ENCODE measurements at places on chromosomes 4 and X. TPM values are rescaled to one million over a fixed set of nuclear protein-coding genes. Genes with fewer than 3 reads are reported as not detected.

The VCX gene
- total RNA-seq = not detected

GRCh38 chr4:127012549-127012948, 620.2 kb upstream of the INTU start:
- H3K36me3 ChIP-seq = no peaks in the 10 kb centered on the region
- no peak for DNase-seq
- no peak overlapping the region for H3K27ac ChIP-seq
- no peak overlapping the region for H3K4me3 ChIP-seq

The CRMP1 gene
- not detected for total RNA-seq

The FGFBP2 gene
- not detected for total RNA-seq

GRCh38 chr4:70946939-70947338, 44.8 kb downstream of the MOB1B start:
- no peaks in the 10 kb centered on the region for H3K27me3 ChIP-seq
- H3K4me3 ChIP-seq = no peak overlapping the region
- H3K36me3 ChIP-seq = no peaks in the 10 kb centered on the region
- DNase-seq = no peak

- no peak for DNase-seq
- H3K27me3 ChIP-seq = peaks cover 5% of the 10 kb centered on the region
- H3K36me3 ChIP-seq = peaks cover 3% of the 10 kb centered on the region
Observed at GRCh38 chr4:7067126-7067451, 775 bp downstream of the GRPEL1 start.

DNA sequence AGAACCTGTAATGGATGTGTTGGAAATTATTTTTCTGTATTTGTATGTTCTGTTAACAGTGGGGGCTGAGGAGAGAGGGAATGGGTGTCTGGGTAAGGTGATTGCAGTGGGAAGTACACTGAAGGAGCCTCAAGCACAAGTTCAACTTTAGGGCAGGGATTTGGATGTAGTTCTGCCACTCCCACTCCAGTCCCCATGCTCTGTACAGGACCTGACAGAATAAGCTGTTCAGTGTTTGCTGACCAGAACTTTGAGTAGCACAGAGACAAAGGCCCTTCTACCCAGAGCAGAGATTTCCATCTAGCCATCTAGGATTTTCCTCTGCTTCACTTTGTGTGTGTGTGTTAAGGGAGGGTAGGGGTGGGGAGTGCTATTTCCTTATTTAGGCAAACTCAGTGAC, 49.2 kb downstream of the VSIG4 start:
- no peak overlapping the region for H3K27ac ChIP-seq
- no peak for DNase-seq
- H3K4me1 ChIP-seq = peaks cover 18% of the 10 kb centered on the region
- no peaks in the 10 kb centered on the region for H3K27me3 ChIP-seq

GRCh38 chr4:96263291-96263690, 423.4 kb downstream of the PDHA2 start:
- H3K4me1 ChIP-seq = no peaks in the 10 kb centered on the region
- H3K27me3 ChIP-seq = no peaks in the 10 kb centered on the region
- H3K36me3 ChIP-seq = no peaks in the 10 kb centered on the region
- H3K27ac ChIP-seq = no peak overlapping the region

The SSX1 gene
- total RNA-seq = not detected

DNA sequence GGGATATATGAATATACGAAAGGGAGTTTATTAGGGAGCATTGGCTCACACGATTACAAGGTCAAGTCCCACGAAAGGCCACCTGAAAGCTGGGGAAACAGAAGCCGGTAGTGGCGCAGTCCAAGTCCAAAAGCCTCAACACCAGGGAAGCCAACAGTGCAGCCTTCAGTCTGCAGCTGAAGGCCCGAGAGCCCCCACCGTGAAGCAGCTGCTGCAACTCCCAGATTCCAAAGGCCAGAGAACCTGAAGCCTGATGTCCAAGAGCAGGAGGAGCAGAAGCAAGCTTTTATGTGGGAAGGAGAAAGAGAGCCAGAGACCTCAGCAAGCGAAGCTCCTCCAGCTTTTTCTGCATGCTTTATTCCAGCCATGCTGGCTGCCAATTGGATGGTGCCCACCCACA, 275.8 kb downstream of the PTTG2 start:
- peaks cover 5% of the 10 kb centered on the region for H3K4me1 ChIP-seq
- peaks cover 5% of the 10 kb centered on the region for H3K27me3 ChIP-seq
- H3K36me3 ChIP-seq = no peaks in the 10 kb centered on the region
- no peak overlapping the region for H3K4me3 ChIP-seq
- DNase-seq = no peak

- DNase-seq = no peak
- H3K4me1 ChIP-seq = no peaks in the 10 kb centered on the region
- no peaks in the 10 kb centered on the region for H3K27me3 ChIP-seq
Observed at GRCh38 chrX:134734466-134734952, 76.2 kb upstream of the PLAC1 start.

- DNase-seq = no peak
- no peaks in the 10 kb centered on the region for H3K4me1 ChIP-seq
- H3K36me3 ChIP-seq = no peaks in the 10 kb centered on the region
- no peak overlapping the region for H3K4me3 ChIP-seq
Observed at GRCh38 chrX:20046864-20047263, 56.0 kb upstream of the BCLAF3 start.

The TRAM1L1 gene
- total RNA-seq = not detected

The ZNF732 gene
- total RNA-seq = not detected

- H3K4me3 ChIP-seq = no peak overlapping the region
- H3K36me3 ChIP-seq = no peaks in the 10 kb centered on the region
- H3K4me1 ChIP-seq = no peaks in the 10 kb centered on the region
- no peak for DNase-seq
Observed at GRCh38 chr4:66575008-66575696, 904.9 kb upstream of the EPHA5 start.

DNA sequence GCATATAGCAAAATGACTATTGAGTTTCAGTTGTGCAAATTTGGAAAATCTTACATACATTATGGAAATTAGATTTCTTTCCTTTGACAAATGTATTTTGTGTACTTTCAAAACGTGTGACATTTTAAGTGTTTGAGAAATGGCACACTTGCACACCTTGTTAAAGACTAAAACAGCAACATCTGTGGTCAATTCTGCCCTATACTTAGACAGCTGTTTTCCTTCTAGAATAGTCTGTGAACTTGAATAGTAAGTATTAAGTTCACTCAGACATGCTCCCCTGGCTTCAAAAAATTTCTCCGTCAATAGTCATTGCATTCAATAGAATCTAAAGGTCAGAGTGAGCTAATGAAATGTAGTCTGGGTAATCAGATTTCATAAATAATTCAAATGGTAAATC, 21.7 kb upstream of the TBC1D9 start:
- H3K27ac ChIP-seq = no peak overlapping the region
- peaks cover 3% of the 10 kb centered on the region for H3K36me3 ChIP-seq
- no peak for DNase-seq
- no peak overlapping the region for H3K4me3 ChIP-seq
- no peaks in the 10 kb centered on the region for H3K4me1 ChIP-seq

DNA sequence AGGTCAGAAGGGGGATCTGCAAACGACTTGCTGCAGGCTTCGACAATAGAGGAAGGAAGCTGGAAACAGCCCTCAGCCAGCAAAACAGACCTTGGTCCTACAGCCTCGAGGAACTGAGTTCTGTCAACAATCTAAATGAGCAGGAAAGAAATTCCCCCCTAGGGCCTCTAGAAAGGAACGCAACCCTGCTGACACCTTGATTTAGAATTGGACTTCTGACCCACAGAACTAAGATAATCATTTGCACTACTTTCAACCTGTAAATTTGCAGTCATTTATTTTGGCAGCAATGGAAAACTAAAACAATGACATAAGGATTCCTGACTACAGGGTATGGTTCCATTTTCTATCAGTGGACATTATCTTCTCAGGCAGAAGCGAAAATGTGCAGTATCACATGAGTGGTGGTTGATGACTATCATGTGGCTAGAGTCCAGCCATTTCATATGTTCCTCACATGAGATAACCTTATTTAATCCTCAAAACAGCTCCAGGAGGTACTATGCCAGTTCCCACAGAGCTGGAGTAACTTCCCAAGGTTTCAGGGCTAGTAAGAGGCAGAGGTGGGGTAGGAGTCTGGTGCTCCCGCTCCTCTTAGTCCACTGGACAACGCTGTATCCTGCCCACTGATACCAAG, 61.6 kb downstream of the SAT1 start:
- no peak for DNase-seq
- H3K27me3 ChIP-seq = no peaks in the 10 kb centered on the region
- H3K4me3 ChIP-seq = no peak overlapping the region
- no peaks in the 10 kb centered on the region for H3K4me1 ChIP-seq
- no peak overlapping the region for H3K27ac ChIP-seq

- H3K27me3 ChIP-seq = no peaks in the 10 kb centered on the region
- H3K36me3 ChIP-seq = peaks cover 3% of the 10 kb centered on the region
- H3K4me3 ChIP-seq = no peak overlapping the region
- H3K27ac ChIP-seq = no peak overlapping the region
- no peak for DNase-seq
Observed at GRCh38 chrX:107731831-107732502, 43.6 kb downstream of the TSC22D3 start.

Measured in T-helper 17 cell (primary cell).